GM12865 (cell line): ENCODE measurements at places on chromosomes 5 and 9.

- no peak for DNase-seq
These were observed 250.1 kb upstream of the KLF4 start for GRCh38 chr9:107739601-107740082.

GRCh38 chr9:133676450-133676849, 40.3 kb downstream of the DBH start:
- DNase-seq: no peak

GRCh38 chr5:75466006-75466716, 45.3 kb downstream of the CERT1 start:
- DNase-seq: no peak

DNA sequence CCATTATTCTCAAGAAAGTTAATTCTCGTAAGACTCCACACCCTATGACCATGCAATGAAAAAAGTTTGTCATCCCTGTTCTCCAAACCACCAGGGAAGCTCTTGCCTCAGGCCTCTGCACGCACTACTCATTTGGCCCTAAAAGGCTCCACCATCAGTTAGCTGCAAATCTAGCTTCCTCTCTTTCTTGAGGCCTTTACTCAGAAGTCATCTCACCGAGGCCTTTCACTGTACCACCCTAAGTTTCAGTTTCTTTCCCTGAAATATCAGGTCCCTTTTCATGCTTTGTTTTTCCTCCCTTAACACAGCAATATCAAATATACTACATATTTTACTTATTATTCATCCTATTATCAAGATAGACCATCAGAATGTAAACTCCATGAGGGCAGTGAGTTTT, 39.1 kb downstream of the OXCT1 start:
- DNase-seq: peak; percentile 39

DNA sequence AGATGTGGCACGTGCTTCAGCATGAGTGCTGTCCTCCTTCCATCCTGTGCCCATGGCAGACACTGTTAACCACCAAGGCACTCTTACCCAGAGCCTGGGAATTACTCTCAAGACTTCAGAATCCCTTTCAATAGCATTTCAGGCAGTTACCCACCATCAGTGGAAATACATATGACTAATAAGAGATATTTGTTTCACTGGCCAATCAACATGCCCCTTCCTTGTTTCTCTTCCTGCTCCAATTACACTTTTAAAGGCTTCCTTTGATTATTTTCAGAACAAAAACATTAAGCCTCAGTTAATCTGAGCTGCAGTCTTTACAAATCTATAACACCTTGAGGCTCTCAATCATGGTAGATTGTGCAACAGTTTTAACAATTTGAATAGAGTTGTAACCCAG, 70.8 kb downstream of the PRELID2 start:
- DNase-seq: no peak

DNA sequence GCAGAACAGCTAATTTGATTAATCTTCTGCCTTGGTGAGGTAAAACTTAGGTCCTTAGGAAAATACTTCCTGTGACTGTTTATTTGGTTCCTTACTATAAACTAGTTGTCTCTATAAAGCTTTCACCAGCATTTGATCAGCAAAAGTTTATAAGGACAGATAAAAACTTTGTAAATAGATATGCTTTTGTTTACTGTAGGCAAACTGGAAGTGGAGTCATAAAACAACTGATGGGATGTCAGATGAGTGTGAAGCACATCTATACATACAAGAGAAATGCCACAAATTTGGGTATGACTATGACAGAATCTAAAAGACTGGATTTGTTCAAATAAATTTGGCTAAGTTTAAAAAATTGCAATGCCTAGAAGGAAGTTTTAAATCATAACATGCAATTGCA, 5.5 kb downstream of the PTGER4 start:
- DNase-seq: no peak

GRCh38 chr5:177530638-177531037, 13.9 kb upstream of the DDX41 start:
- DNase-seq: no peak

- DNase-seq: no peak
These were observed 46.8 kb downstream of the FREM1 start for GRCh38 chr9:14863402-14863801.

DNA sequence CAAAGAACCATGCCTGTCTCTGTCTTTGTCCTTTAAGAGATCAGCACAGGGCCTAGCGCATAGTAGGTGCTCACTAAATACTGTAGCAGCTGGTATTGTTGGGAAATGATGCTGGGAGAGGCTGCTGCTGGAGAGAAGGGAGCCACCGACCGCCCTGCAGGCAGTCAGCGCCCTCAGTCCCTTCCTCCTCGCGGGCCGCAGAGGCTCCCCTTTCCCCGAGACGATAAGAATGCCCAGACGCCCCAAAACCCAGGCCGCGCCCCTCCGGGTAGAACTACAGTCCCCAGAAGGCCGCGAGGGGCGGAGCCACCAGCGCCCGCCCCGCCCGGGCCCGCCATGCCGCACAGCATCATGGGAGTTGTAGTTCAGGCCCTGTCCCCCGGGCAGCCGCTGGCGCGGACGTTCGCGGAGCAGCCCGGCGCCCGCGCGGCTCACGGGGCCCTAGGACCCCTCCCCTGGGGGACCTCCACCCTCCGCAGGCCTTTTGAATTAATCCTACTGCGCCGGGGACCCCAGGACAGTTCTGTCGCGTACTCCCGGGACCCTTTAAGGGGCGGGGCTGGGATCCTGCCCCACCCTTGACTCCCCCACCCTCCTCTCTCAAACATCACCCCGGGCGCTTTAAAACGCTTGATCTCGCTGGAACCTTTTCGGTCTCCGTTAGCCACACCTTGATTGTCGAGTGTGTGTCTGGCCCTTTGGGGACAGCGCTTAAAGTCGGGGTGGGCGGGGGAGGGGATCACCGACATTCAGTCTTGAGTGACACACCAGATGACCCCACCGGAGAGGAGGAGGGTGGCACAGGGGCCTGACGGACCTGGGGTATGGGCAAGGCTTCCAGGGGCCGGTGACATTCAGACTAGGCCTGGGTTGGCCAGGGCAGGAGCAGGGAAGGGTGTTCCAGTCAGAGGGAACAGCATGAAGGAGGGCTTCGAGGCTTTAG, 24.8 kb upstream of the IER5L start:
- DNase-seq: peak; percentile 84

DNA sequence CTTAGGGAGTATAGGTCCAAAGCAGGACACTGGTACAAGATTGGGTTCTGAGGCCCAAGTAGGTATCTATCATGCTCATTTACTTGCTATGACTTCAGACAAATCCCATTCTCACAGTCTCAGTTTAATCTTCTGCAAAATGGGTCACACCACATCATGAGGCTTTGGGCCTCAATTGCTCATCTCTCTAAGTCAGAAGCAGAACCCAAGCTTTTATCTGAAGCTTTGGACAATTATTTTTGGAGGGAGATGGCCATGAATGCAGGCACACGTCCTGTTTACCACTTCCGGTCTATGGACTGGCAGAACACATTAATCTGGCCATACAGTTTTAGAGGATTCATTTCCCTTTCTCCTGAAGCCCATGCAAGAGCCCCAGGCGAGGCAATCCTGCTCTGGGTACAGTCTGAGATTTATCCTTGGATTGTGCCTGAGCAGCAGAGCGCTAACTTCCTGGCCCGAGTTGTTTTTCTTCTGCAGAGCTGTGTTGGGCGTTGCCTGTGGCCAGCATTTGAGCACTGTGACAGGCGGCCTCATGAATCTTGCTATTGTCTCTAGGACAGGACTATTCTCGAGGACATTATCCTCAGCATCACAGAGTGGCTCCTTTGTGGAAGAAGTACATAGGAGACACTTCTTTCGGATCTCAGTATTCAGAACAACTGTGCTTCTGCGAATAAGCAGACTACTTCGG, 16.1 kb downstream of the SLC22A4 start:
- DNase-seq: no peak

- DNase-seq: no peak
These were observed 251.1 kb downstream of the PDZD2 start for GRCh38 chr5:31890046-31890445.

- DNase-seq: no peak
These were observed 210.1 kb downstream of the ERCC6L2 start for GRCh38 chr9:96085491-96086143.

DNA sequence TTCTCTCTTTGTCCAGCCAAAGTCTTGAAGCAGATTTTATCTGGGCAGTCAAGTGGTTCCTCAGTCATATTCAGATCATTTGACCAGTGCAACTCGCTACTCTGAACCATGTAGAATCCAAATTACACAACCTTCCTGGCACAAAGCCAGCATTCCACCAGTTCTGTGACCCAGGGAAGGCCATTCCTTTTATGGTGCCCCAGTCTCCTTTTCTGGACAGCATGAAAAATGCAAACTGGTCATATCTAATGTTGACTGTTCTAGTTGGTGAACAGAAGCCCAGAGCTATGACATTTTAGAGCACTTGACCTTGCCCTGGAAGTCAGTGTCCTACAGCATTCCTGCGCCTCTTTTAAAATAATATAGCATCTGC, 364.6 kb downstream of the BRINP1 start:
- DNase-seq: no peak
